ENCODE measurements at places on chromosomes 6 and 20.

GRCh38 chr20:13355411-13355810 lies 134.3 kb downstream of the ISM1 start:
- H3K4me1 ChIP-seq, result no peaks in the 10 kb centered on the region
- no peak overlapping the region for H3K27ac ChIP-seq
- DNase-seq, result no peak
- H3K27me3 ChIP-seq, result no peaks in the 10 kb centered on the region
- H3K36me3 ChIP-seq, result no peaks in the 10 kb centered on the region
- H3K4me3 ChIP-seq, result no peak overlapping the region

DNA sequence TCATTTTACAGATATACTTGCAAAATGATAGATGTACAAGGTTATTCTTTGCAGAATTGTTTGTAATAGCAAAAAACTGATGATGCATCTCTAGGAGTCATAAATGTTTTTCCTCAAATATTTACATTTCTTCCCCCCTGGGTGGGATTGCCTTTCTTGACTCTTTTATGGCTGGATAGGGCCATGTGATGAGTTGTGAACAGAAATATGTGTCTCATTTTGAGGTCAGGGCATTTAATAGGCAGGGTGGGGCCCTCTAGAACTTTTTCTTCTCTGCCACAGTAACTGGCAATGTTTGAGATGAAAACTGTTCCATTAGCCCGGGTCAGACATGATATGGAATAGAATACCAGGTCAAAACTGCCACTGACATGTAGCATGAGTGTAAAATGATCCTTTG lies 159.5 kb upstream of the SYNCRIP start:
- DNase-seq, result no peak
- H3K27me3 ChIP-seq, result no peaks in the 10 kb centered on the region
- no peaks in the 10 kb centered on the region for H3K36me3 ChIP-seq

DNA sequence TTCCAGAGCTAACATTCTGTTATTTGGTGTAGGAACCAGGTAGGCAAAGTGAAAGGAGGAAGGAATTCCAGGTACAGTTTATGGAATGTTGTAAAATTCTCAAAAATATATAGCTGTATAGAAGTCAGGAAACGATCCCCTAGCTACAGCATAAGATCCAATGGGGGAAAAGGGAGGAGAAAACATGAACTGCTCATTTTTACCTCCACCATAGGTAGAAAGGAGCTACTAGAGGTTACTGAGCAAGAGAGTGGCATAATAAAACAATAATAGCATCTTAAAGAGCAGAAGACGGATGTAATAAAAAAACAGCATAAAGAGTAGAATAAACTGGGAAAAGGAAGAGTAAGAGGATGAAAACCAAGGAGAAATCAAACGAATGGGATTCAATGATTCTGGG lies 26.9 kb downstream of the EPB41L2 start:
- H3K4me1 ChIP-seq, result no peaks in the 10 kb centered on the region
- no peak overlapping the region for H3K4me3 ChIP-seq
- DNase-seq, result no peak
- no peaks in the 10 kb centered on the region for H3K27me3 ChIP-seq
- H3K36me3 ChIP-seq, result no peaks in the 10 kb centered on the region

DNA sequence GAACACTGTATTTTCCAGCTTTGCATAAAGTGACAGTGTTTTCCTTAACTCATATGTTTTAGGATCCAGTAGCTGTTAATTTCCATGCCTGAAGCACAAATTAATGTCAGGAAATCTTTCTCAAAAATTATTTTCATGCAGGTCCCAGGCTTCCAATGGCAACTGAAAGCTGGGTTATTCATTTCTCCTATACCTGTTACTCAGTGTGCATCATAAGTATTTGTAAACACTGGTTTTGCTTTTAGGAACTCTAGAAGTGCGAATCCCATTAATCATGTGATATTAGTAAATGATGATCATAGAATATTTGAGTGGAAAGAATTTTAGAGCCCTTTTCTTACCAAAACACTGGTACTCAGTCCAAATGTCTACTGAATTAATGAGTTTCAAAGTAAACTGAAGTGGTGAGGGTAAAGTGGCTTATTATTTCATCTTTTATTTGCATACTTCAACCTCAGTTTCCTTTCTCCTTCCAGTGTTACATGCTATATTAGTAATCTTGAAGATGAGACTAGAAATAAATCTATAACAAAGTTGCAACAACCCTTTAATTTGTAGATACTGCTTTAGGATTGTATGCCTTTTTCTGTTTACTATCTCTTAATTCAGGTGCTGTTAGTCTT lies 124.0 kb downstream of the ZFAND3 start:
- H3K4me1 ChIP-seq, result no peaks in the 10 kb centered on the region
- no peaks in the 10 kb centered on the region for H3K27me3 ChIP-seq
- H3K4me3 ChIP-seq, result no peak overlapping the region
- no peak for DNase-seq
- no peak overlapping the region for H3K27ac ChIP-seq
